ENCODE measurements at places on chromosomes 3 and 15.

DNA sequence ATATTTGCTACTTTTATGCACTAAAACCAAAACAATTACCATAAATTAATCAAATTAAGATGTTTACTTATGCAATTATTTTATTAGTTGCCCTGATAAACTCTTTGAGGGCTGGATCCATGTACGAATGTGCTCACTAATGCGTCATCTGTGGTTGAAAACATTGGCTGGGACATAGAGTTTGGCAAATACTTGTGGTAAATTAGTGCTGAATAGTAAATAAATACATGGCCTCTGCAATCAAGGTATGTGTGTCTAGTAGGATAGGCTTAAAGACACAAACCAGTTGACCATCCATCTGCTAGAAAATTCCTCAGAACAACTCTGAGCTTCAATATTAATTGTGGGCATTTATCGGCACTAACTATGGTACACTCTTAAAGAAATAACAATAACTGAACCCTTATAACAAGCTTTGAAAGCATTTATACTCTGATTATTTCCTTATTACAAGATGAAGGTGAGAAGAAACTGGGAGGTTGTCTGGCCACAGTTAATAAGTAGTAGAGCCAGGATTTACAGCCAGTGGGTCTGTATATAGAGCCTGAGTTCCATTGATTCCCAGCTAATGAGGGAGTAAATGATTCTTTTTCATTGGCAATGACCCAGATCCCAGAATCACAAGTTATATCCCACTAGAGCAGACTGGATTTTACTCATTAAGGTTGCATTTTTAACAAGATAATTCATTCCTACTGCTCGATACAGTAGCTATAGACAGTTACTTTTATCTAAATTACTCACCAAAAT is 169.5 kb upstream of the CNTN6 start:
- DNase-seq: no peak

DNA sequence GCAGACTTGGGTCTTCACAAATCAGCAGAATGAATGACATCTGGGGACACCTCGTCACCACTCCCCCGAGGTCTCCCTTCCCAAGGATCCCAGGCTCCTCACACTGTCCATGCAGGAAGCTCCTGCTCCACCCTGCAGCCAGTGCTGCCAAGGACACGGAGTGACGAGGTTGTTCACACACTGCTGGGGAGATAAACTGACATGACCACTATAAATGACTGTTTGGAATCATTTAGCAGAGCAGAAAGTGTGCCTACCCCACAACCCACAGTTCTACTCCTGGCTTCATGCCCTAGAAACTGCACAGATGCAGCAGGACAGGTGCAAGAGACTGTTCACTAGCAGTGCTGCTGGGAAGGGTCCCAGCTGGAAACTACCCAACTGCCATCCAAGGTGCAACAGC is 19.7 kb upstream of the PRSS50 start:
- no peak for DNase-seq

DNA sequence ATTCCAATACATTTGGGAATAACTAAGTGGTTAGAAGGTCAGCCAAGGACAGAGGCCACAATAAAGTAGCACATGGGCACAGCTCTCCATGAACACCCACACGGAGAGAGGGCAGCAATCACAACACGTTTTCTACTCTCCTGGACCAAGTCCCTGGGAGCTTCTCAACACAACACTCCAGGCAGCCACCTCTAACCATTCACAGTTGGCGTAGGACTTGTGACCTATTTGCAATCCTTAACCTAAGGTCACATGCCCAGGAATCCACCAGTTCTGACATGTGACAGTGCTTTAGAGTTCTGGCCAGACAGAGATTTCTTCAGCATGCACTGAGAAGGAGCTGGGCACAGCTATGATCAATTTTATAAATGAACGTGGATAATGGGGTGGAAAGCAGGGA is 280.8 kb downstream of the SHQ1 start:
- DNase-seq: no peak

- no peak for DNase-seq
These were observed 130.9 kb downstream of the PCCB start for GRCh38 chr3:136381051-136381450.

GRCh38 chr3:119531151-119531550 is 28.3 kb downstream of the CD80 start:
- no peak for DNase-seq

GRCh38 chr3:4746241-4746958 is 232.8 kb upstream of the BHLHE40 start:
- no peak for DNase-seq

- DNase-seq: no peak
These were observed 15.2 kb downstream of the ARPP21 start for GRCh38 chr3:35654476-35654875.

GRCh38 chr3:12947504-12948369 is 106.4 kb upstream of the RPL32 start:
- peak; percentile 81 for DNase-seq

DNA sequence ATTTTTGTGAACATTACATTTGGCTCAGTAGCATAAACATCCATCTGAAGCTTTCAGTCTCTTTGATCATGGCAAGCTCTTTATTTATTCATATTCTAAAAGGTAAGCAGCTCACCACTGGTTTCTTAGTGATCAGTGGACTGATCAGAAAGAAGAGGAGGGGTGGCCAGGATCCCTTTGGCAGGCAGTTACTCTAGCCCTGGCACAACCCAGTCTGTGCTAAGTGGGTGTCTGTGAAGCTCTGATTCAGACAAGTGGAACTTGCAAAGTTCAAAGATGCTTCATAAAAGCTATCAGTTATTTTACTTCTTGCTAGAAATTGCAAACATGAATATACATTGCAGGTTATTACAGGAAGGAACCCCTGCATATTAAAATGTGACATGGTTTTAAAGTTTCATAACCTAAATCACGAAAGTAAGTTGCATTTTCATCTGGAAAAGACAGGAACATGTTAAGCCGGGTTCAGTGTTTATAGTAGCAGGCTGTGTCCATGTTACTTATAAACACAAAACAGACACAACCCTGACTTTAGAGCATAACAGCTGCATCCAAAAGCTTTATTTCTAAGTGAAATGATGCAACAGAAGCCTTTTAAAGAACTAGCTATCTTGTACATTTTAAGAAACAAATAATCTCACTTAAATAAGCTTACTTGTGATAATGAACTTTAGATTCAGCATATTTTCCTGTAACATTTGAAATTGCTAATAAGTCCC is 785.3 kb downstream of the MCTP2 start:
- peak; percentile 7 for DNase-seq

GRCh38 chr15:88664151-88664778 is 25.4 kb downstream of the ISG20 start:
- no peak for DNase-seq

GRCh38 chr15:84814916-84815315 is 2.2 kb upstream of the ALPK3 start:
- no peak for DNase-seq

DNA sequence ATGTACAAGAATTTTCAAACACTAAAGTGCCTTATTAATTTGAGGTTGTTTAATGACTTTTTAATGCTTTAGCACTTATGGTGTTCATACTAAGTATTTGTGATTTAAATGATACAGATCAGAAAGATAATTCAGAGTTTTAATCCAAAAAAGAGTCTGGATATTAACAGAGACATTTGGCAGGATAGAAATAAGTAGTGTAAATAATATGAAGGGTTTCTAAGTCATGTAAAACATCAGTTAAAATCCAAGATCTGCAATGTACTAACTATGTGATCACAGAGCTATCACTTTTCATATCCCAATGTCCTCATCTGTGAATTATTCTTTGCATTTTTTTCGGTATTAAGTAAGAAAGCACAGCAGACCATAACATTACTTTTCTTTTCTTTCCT is 62.9 kb downstream of the CD200 start:
- DNase-seq: no peak

DNA sequence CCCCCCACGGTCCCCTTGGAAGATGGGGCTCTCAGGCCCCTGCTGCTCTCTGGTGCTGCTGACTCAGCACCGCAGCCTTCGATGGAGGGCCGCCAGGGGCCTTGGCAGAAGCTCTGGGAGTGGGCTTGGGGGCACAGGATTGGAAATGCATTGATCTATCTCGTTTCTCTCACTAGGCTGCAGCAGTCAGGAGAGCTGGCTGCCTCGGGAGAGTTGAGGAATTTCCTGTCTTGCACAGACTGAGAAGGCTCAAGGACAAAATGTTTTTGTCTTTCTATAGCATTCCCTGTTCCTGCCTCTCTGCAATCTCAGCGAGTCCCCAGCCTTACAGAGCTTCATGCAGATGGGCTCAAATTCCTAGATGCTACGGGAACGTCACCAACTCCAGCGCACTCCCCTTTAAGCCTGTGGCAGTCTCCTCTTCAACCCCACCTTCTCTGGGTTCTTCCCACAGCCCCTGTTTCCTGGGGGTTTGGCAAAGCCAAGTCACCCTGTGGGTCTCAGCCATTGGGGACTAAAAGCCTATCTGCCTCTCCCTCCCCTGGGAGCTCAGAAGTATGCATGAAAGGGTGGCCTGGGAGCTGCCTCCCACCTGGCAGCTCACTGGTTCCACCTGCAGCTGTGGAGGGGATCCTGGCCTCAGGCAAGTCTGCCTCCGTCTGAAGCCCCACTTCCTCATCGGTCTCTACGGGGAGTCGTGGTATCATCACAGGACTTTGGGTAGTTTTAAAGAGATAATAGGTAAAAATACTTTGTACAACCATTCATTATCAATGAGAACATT is 127.4 kb upstream of the HACD2 start:
- DNase-seq: no peak

DNA sequence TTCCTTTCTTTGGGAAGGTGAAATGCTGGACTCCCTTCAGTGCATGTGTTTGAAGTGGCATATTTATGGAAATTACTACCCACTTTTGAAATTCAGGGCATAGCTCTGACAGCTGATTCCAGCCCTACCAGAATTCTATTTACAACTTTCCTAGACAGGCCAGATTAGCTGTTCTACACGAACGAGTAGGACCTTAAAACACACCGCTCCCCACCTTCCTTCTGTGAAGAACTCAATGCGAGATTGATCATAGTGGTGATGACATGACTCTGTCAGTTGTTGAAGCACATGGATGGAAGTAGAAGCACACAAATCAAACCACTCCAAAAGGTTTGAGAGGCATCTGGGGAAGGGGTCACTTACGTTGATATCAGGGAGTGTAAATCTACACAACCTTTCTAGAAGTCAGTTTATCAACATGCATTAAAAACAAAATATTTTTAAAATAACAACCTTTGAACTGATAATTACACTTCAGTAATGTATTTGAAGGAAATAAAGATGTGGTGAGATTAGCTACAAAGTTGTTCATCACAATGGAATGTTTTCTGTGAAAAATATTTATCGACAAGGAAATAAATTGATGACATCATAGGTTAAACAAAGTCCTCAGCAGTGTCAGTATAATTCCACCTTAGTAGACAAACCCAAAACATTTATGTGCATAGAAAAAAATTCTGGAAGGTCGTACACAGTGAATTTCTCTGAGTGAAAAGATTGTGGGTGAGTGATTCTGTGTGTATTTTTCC is 29.8 kb downstream of the RARB start:
- DNase-seq: no peak

DNA sequence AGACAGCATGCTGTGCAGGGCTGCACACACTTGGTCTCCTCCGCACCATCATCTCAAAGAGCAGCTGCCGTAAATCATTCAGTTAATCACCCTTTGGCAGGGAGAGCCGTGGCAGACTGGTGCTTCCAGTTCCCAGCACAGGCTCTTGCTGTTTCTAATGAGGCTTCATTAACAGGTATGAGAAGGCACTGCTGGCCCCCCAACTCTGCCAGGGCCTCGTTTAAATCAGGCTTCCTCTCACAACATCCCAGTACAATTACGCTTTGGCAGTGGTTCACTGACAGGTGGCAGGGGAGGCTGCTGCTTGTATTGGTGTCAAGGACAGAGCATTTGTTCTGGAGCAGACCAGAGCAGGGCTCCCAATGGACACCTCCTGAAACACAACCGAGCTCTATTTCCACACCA is 77.1 kb downstream of the BFSP2 start:
- no peak for DNase-seq

GRCh38 chr3:186567072-186567921 is at the start of gene TBCCD1:
Gene TBCCD1 (minus strand): TSS chr3:186567339. CDS start chr3:186564329, 3,010 bp downstream.
- peak; percentile 95 for DNase-seq

GRCh38 chr15:98518823-98519561 is 129.3 kb upstream of the IGF1R start:
- DNase-seq: peak; percentile 78

- no peak for DNase-seq
These were observed 34.1 kb downstream of the ATP13A5 start for GRCh38 chr3:193344486-193344885.

DNA sequence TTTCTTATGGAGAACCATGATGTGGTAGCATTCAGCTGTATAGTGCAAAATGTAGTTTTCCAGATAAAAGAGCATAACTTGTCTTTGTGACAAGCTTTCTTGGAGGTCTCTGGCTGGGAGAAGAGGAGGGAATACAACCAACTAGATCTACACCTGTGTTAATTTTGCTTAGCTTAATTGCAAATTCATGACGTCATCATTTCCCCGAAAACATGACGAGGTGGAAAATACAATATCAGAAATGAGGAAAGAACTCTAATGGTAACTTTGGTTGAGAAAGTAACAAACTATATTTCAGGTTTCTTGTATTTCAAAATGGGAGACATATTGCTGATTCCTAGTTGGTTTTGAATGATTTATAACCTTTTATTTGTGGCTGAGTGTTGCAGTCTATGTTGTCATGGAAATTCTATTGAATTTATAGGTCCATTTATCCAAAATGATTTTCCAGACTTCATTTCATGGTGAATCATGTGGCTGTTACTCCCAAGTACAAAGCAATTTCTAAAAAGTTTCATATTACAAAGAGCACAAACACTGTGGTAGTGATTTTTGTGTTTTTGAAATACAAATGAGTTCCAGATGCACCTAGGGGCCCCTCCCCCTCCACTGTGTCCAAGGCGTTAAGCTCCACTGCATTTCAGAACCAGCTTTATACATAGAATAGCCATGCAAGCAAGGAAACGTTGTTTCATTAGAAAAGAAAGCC is 307.2 kb downstream of the FEZF2 start:
- DNase-seq: no peak

DNA sequence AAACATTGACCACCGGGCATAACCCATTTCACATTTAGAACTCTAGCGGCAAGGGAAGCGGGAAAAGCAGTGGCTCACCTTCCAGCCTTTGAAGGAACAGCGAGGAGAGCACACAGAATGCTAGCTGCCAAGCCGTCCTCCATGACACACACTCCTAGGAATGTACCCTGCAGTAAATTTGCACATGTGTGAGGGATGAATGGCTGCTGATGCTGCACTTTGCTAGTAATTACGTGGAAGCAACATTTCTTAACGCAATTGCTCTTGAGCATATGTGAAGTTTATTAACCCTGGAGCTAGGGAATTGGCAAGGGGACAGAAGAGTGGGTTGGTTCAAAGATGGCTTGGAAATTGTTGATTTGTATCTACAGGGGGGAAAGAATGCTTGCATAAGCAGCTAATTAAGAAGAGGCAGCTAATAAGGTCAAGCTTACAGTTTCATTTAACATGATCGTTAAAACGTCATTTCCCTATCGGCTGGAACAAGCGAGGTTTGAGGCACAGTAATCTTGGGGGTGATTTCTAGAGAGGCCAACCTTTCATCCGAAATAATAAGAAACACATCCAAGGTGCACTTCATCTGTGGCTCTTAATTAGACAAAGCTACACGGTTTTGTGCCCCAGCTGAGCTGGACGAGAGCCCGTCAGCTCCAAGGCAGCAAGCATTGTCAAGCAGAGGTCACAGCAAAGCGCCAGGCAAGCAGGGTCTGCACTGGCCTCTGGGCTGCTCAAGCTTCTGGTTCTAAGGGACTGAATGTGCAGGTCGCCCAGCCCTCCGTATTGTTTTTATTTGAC is 123.4 kb downstream of the CHSY1 start:
- DNase-seq: peak; percentile 83
